ENCODE measurements at places on chromosomes 11 and 22. TPM values are rescaled to one million over a fixed set of nuclear protein-coding genes. Genes with fewer than 3 reads are reported as not detected.

GRCh38 chr22:29128891-29129807, 56.3 kb downstream of the KREMEN1 start:
- peak; percentile 82 for DNase-seq

GRCh38 chr11:88340366-88340935, 2.9 kb upstream of the CTSC start:
- DNase-seq, result no peak

- DNase-seq, result peak; percentile 71
Observed at GRCh38 chr22:20509344-20510047, 2.1 kb downstream of the MED15 start.

DNA sequence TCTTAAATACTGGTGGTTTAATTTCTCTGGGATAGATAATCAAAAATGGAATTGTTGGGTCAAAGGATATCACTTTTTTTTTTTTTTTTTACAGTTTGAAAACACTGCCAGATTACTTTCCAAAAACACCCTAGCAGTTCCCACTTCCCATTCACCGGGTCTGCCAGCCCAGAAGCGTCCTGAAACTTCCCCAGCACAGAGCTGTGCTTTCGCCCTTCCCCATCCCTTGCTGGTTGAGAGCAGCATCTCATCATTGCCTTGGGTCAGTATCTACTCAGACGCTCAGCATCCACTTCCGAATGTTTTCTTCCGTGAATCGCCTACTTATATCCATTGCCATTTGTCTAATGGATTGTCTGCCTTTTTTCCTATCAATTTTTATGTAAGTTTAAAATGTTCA, 5.5 kb downstream of the CERK start:
- DNase-seq, result peak; percentile 20

DNA sequence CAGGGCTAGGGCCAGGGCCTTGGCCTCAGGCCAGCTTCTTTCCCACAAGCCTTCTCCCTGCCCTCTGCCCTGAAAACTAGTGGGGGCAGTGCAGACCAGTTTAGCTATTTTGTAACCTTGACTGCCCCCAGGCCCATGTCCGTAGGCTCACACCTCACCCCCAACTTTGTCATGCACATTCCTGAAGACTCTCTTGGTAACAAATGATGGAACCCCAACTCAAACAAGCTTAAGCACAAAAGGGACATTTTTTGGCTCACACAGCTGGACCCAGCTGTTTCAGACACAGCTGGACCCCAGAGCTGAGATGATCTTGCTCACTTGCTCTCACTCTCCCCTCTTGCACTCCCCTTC, 46.6 kb downstream of the KCNQ1OT1 start:
- no peak for DNase-seq

DNA sequence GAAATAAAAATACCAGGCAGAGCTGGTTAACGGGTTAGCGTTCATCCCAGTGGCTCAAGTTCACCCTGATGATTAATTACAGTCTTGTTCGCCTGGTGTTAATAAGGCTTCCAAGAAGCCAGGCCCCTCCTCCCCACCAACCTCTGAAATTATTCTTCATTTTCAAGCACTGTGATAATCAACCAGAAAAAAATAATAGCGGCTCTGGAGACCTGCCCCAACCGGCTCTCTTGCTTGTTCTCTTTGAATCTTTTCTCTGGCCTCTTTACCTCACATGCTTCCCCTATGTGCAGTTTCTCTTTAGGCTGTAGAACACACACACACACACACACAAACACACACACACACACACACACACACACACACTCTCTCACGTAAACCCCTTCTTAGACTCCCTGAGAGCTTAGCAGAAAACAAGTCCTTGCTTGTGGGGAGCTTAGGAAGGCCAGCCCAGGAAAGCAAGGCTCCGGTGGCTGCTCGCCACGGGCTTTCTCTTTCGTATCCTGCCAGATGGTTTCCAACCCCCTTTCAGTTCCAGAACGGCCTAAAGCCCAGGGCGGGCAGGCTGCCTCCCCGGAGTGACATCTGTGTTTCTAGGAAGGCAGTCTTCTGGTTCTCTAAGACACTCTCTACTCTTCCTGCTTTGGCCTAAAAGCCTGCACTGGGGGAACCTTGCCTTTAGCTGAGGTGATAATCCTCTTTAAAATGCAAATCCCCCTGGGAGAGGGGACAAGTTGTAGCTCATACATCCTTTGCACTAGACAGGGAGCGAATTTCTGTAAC, 106.4 kb upstream of the SESN3 start:
- DNase-seq, result peak; percentile 89

GRCh38 chr22:37430941-37431340, 3.7 kb upstream of the ELFN2 start:
- DNase-seq, result no peak

GRCh38 chr22:50201191-50202129, 649 bp downstream of the SELENOO start:
- DNase-seq, result no peak

- peak; percentile 78 for DNase-seq
Observed at GRCh38 chr11:76610871-76611475, 59.6 kb downstream of the LRRC32 start.

DNA sequence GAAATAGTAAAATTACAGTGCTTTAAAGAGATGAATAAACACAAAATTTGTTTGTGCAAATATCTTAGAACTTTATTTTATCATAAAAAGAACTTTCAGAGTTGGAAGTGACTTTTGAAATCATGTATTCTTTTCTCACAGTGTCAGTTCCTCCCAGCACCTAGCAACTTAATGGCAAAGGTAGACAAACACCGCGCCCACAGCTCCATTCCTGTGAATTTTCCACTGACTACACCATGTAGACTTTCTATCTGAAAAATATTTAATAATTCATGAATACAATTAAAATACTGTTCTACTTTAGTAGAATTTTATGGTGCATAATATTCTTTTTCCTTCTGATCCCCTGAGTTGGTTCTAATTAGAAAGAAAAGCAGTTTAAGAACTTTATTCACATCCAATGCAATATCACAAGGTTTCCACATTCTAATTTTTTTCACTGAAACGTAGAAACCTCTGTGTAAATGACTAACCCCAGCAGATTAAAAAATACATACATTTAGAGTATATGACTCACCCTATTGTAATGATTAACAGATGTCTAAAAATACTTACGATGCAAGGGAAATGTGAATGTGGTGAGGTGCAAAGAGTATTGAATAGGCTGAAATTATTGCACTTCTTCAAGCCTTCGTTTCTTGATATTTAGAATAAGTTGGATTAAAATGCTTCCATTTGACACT, 218.2 kb upstream of the CCDC179 start:
- no peak for DNase-seq

DNA sequence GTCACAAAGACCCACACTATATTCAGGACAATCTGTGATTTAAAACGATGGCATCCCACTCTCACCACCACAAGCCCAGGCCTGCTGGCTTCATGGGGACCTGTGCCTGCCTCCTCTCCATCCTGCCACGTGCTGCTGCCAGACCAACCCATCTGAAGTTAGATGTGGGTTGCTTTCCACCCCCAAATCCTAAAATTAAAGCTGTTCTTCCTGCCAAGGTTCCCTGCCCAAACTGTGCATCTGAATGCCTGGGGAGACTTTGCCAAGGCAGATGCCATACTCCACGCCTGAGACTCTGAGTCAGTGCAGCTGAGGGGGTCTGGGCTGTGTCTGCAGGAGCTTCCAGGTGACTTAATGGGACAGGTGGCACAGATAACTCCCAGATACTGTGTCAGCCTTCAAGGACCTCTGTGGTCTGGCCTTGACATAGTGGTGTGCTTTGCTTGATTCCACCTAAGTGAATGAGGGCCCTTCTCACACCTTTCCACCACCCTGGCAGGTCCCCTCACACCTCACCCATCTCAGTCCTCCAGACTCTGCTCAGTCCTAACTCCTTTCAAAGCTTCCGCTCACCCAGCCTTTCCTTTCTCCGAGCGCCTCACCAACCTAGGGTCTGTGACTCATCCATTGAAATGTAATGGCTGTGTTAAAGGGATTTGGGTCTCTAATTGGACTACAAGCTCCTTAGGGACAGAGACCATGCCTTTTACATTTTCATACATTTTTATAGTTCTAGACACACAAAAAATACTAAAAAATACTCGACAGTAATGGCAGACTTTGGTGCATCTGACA, 18.6 kb downstream of the ADAMTS8 start:
- no peak for DNase-seq

GRCh38 chr11:94183886-94184264, 55.2 kb downstream of the PANX1 start:
- peak; percentile 49 for DNase-seq

GRCh38 chr11:17014833-17015626, 816 bp upstream of the PLEKHA7 start:
- peak; percentile 52 for DNase-seq

GRCh38 chr11:1827095-1827813, 7.5 kb upstream of the SYT8 start:
- DNase-seq, result peak; percentile 70

DNA sequence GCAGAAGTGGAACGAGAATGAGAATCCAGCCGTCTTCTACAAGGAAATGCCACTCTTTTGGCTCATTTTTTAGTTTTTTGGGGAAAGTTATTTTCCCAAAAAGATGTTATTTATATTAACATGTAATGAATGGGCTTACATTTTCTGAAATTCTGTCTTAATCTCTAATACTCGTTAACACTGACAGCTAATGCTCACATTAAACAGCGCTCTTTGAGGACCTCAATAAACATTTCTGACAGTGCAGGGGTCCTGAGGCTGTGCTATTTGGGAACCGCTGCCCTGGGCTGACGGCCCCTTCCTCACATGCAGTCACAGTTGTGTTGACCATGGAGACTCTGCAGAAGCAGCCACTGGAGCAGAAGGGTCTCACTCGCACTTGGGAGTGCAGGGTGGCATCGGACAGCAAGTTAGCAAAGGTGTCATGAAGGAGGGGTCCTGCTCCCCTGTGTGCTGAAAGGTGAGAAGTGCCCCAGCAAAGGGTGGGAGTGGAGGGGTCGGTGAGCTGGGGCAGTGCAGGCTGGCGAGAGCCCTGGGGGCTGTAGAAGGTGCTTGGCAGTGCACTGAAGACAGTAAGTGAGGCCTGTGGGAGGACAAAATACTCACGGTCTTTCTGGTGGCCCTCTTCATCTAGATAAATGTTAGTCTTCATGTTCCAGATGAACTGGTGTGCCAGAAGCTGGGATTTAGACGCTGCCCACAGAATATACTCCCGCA, 53.1 kb upstream of the SERPIND1 start:
- DNase-seq, result no peak

GRCh38 chr11:74019860-74020259, 11.0 kb upstream of the UCP3 start:
- DNase-seq, result no peak

Gene TOM1
- total RNA-seq, result 55.6 TPM

Gene SLN
- 1,807 TPM for total RNA-seq

Gene C11orf16
- total RNA-seq, result not detected

Gene KRTAP5-8
- total RNA-seq, result not detected

All from right cardiac atrium (tissue), 5 donors.